Endodermal cell (in vitro differentiated cells): ENCODE measurements at places on chromosomes 12 and 14. TPM values are rescaled to one million over a fixed set of nuclear protein-coding genes. Genes with fewer than 3 reads are reported as not detected.

DNA sequence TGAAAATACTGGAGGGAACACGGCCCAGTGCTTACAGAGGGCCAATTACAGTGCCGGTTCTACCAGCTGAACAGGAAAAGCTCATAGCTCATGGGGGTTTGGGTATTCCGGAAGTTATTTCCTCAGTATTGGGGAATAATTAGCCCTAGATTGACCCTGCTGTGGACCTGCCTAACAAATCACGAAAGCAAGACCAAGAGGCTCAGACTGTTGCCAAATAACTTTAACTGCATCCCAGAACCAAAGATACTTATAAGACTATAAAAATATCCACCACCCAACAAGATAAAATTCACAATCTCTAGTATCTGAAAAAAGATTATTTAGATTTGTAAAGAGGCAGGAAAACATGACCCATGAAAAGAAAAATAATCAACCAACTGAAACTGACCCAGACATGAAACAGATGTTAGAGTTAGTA is 8.0 kb upstream of the OR5AU1 start:
- H3K36me3 ChIP-seq = no peaks in the 10 kb centered on the region
- no peak for DNase-seq
- H3K27me3 ChIP-seq = no peaks in the 10 kb centered on the region
- peaks cover 4% of the 10 kb centered on the region for H3K4me1 ChIP-seq
- no peak overlapping the region for H3K27ac ChIP-seq

GRCh38 chr14:91911474-91912032 is 35.9 kb downstream of the FBLN5 start:
- no peak overlapping the region for H3K27ac ChIP-seq
- H3K36me3 ChIP-seq = no peaks in the 10 kb centered on the region
- peak; percentile 83 for DNase-seq
- no peaks in the 10 kb centered on the region for H3K27me3 ChIP-seq
- no peaks in the 10 kb centered on the region for H3K4me1 ChIP-seq

- DNase-seq = no peak
- no peak overlapping the region for H3K27ac ChIP-seq
- H3K4me1 ChIP-seq = peaks cover 9% of the 10 kb centered on the region
- no peaks in the 10 kb centered on the region for H3K36me3 ChIP-seq
- H3K4me3 ChIP-seq = no peak overlapping the region
These were observed 26.3 kb downstream of the SCARB1 start for GRCh38 chr12:124837249-124837897.

- no peak overlapping the region for H3K4me3 ChIP-seq
- H3K27me3 ChIP-seq = no peaks in the 10 kb centered on the region
- no peak overlapping the region for H3K27ac ChIP-seq
- DNase-seq = no peak
- H3K4me1 ChIP-seq = no peaks in the 10 kb centered on the region
- no peaks in the 10 kb centered on the region for H3K36me3 ChIP-seq
These were observed 1428.3 kb downstream of the AACS start for GRCh38 chr12:126493366-126494108.

DNA sequence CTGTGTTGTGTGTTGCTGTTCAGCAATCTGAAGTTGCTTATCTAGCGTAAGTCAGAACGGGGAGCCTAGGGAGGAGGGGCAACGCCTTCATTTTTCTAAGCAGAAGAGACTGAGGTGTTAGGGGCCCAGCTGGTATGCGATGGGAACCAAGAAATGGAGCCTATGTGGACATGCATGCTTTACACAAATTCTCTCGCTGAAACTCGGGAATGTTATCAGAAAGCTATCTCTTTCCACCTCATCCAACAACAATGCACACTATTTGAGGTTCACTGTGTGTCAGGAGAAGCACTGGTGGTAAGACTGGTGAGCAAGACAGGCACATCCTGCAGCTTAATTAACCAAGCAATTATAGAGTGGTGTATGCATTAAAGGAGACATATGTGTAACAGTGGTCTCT is 89.7 kb downstream of the NRXN3 start:
- H3K27ac ChIP-seq = no peak overlapping the region
- H3K4me1 ChIP-seq = no peaks in the 10 kb centered on the region
- no peak overlapping the region for H3K4me3 ChIP-seq
- no peak for DNase-seq
- no peaks in the 10 kb centered on the region for H3K36me3 ChIP-seq
- no peaks in the 10 kb centered on the region for H3K27me3 ChIP-seq

DNA sequence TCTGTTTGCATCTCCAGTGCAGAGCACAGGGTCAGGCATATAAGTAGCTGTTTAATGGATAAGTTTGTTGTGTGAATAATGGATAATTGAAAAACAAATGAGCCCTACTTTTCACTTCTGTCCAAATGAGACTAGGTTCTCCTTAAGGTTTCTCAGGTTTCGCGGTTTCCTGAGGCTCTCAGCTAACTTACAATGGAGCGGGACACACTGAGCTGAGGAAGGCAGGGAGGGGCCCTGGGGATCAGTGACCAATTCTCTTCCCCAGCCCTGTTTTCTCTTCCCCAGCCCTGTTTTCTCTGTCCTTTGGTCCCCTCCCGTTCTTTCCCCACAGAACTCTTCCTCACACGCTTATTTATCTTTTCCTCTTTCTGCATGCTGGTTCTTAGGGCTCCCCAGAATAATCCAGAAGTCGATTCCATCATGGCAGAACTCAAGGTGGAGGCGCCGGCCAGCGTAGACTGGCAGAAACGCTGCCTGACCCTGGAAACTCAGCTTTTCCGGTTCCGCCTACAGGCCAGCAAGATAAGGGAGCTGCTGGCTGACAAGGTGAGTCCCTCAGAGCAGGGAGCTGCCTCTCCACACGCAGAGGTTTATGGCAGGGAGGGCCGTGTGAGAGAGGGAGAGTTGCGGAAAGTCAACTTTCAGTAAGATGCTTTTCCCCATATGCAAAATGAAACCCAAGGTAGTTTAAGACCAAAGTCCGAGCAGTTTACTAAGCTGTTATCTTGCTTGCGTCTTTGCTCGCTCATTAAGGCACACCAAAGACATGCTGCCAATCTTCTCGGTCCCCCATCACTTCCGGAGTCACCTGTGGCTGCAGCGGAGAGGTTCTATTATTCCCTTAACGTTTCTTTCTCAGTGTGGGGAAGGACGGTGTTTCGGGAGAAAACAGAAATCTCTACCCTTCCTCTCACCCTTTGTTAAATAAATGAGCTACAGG is 8.6 kb downstream of the PLEKHH1 start:
- no peaks in the 10 kb centered on the region for H3K4me1 ChIP-seq
- peaks cover 26% of the 10 kb centered on the region for H3K36me3 ChIP-seq
- H3K4me3 ChIP-seq = peak overlapping the region; percentile 36
- peak; percentile 87 for DNase-seq
- H3K27me3 ChIP-seq = no peaks in the 10 kb centered on the region

GRCh38 chr12:785706-786105 is 33.3 kb downstream of the WNK1 start:
- no peaks in the 10 kb centered on the region for H3K4me1 ChIP-seq
- H3K36me3 ChIP-seq = peaks cover 13% of the 10 kb centered on the region
- no peaks in the 10 kb centered on the region for H3K27me3 ChIP-seq
- no peak overlapping the region for H3K4me3 ChIP-seq
- no peak overlapping the region for H3K27ac ChIP-seq

DNA sequence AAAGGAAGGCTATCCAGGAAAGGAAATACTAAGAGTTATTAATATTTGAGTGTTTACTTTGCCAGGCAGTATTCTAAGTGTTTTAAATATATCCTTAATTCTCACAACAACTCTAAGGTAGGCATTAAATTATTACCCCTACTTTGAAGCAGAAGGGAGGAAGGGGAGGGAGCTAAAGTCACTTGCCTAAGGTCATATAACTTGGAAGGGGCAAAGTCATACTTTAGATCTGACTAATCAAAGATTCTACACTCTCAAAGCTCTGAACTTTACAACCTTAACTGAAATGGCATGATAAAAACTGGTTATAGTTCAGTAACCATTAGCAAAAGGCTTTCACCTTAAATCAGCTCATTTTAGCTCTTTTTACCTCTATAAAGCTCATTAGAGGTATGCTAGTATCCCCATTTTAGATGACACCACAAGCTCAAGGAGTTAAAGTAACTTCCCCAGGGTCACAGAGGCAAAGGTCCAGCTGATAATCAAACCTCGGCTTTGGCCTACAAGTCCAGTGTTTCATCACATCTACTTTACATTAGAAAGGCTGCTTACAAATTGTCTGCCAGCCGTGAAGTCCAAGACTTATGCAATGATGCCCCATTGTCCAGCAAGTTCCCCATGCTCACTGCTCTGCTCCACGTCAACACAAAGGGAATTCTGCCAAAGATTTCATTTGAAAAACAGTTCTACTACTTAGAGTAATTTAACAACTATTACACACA is 223.9 kb downstream of the MED13L start:
- H3K36me3 ChIP-seq = no peaks in the 10 kb centered on the region
- peak overlapping the region; percentile 77 for H3K27ac ChIP-seq
- no peak overlapping the region for H3K4me3 ChIP-seq

GRCh38 chr14:104244221-104245011 is 106.0 kb downstream of the KIF26A start:
- H3K4me1 ChIP-seq = no peaks in the 10 kb centered on the region
- no peaks in the 10 kb centered on the region for H3K27me3 ChIP-seq
- no peak overlapping the region for H3K27ac ChIP-seq
- H3K4me3 ChIP-seq = no peak overlapping the region
- DNase-seq = no peak

DNA sequence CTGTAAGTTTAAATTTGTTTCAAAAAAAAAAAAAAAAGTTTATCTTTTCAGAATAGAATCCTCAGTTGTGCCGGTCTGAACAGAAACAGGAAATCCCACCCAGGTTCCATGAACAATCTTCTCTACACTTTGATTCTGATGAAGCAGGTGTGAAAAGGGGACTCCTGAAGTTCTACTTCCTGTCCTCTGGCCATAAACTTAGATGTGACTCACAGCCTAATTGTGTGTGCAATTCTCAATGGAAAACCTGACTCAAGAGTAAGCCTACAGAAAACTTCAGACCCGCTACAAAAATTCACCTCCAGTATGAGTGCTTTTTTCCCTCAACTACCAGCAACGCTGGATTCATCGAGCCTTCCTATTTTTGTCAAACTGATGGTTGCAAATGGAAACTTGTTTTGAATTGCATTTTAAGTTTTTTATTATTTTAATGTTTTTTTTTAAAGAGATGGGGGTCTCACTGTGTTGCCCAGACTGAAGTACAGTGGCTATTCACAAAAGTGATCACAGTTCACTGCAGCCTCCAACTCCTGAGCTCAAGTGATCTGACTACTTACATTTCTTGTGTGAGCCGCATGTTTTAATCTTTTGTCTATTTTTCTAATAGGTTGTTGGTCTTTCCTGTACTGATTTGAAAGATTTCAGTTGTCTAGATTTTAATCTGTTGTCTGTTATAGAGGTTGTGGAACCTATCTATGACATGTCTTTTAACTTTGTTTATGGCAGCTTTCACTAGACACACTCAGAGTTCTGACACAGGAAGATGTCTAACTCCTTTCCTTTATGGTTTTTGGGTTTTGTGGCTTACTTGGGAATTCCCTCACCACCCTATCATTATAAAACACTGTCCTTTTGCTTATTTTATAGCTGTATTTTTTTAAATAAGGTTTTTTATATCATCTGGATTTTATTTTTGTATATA is 37.6 kb downstream of the ATG14 start:
- no peaks in the 10 kb centered on the region for H3K27me3 ChIP-seq
- no peak overlapping the region for H3K4me3 ChIP-seq
- DNase-seq = no peak
- H3K36me3 ChIP-seq = peaks cover 40% of the 10 kb centered on the region
- H3K4me1 ChIP-seq = no peaks in the 10 kb centered on the region

GRCh38 chr14:21241218-21241819 is 27.9 kb downstream of the HNRNPC start:
- H3K4me3 ChIP-seq = no peak overlapping the region
- no peaks in the 10 kb centered on the region for H3K27me3 ChIP-seq
- no peak for DNase-seq
- no peak overlapping the region for H3K27ac ChIP-seq
- H3K36me3 ChIP-seq = peaks cover 97% of the 10 kb centered on the region

The OR6C68 gene
- total RNA-seq = not detected in 2 replicates

The MRPL42 gene
- 91.1 and 92.7 TPM in 2 replicates for total RNA-seq

The MDGA2 gene
- total RNA-seq = 8.3 and 8.8 TPM in 2 replicates

The ACSS3 gene
- total RNA-seq = 26.0 to 44.0 TPM (median 28.3 TPM) in 3 replicates

The A2ML1 gene
- 10.7 to 11.6 TPM (median 11.0 TPM) in 3 replicates for total RNA-seq

The DHRS4 gene
- 16.8 to 20.9 TPM (median 18.7 TPM) in 3 replicates for total RNA-seq
